Dermis blood vessel endothelial cell (primary cell): ENCODE measurements at places on chromosomes 13 and 19. TPM values are rescaled to one million over a fixed set of nuclear protein-coding genes. Genes with fewer than 3 reads are reported as not detected.

DNA sequence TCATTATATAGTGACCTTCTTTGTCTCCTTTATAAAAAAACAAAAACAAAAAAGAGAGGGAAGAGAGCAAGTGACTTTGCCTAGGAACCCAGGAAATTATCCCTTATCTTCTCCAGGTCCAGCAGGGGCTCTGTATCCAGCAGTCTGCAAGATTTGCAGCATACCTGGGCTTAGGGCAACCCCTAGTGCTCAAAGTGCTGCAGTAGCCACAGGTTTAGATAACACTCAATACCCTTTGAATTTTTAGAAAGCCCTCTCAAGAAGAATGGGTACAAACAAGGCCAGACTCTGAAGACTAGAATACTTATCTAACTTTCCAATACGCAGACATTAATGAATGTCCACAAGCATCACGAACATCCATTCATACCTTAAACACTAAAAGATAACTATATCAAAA, 43.2 kb downstream of the CCNA1 start:
- no peak for DNase-seq

The ZNF829 gene
- total RNA-seq: 2.0 and 3.7 TPM in 2 replicates

GRCh38 chr19:46442808-46443450, 14.2 kb upstream of the PNMA8C start:
- DNase-seq: peak; percentile 53

The MYO1F gene
- 0.14 and 0.34 TPM in 2 replicates for total RNA-seq

The LYL1 gene
- 51.8 and 55.0 TPM in 2 replicates for total RNA-seq

The RFPL4AL1 gene
- 0.68 TPM in 1 of 2 replicates, not detected in the other for total RNA-seq

DNA sequence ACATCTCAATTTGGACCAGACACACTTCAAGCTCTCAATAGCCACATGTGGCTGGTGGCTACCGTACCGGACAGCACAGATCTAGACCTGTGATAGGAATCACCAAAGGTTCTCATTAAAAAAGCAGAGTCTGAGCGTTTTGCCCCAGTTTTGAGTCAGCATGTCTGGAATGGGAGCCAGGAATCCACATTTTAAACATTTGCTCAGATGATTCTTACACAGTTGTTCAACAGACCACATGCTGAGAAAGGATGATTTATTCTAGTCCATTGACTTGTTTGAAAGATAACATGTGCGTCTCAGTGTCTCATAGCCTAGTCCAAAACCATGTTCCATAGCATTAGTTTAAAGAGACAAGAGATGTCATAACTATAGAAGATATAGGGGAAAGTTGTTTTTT, 53.4 kb downstream of the FLT3 start:
- no peak for DNase-seq

DNA sequence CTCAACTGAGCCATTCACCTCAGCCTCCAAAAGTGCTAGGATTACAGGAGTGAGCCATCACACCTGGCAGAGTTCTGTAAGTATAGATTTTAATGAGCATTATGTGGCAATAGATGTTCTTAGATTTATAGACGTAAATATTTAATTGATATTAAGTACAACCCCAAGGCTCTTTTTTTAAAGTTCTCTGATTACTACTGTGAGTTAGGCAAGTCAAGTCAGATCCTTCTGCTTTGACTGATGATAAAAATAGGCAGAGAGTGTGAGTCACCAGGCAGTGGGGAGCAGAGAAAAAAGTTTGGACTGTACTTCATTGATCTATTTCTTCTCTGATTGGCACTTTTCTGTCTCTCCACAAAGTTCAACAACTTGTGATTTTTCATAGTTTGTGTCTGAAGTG, 1379.9 kb downstream of the UQCRFS1 start:
- no peak for DNase-seq

The C19orf85 gene
- total RNA-seq: not detected in 2 replicates

The RNF225 gene
- not detected in 2 replicates for total RNA-seq

DNA sequence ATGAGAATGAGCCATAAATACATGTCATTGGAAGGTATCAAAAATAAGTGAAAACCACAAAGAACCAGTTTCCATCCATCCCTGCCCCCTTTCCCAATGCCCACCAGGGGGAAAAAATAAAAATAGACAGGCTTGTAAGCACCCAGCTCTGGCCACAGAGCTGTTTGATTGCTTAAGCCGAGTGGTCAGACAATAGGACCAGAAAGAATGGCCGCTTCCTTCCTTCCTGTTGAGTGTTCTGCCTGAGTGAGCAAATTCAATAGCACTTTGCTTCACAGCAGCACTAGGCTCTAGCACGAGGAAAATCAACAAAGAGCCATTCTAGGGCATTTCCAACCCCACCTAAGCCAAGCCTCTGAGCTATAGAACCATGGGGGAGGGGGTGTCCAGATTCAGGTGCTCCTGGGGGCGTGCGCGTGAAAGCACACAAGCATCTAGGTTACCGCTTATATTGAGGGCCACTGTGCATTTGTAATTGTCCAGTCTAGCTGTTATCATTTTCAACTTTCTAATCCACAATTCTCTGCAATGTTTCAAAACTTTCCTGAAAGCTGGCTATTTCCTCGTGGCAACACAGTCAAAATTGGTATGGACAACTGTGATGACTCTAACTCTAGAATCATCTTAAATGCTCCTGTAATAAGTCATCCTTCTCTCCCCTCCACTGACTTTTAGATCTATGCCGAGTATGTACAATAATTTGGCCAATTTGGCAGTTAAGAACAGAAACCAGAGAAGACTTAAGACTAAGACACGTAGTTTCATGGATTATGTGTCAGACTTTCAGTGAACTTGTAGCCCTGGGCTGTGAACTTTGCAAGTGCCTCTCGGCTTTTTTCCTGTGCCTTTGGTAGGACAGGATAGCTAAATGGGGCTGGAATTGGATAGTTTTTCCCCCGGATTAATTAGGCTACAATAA, 64.3 kb downstream of the SPRY2 start:
- DNase-seq: peak; percentile 94

- no peak for DNase-seq
Measured at GRCh38 chr19:10289836-10290356, at the start of gene ICAM5. Gene ICAM5, plus strand, starts transcription at chr19:10289952. Its CDS starts 92 bp downstream, at chr19:10290044.

The NLRP4 gene
- total RNA-seq: under 0.01 TPM in 1 of 2 replicates, not detected in the other

The RAD23A gene
- 52.9 and 98.1 TPM in 2 replicates for total RNA-seq

DNA sequence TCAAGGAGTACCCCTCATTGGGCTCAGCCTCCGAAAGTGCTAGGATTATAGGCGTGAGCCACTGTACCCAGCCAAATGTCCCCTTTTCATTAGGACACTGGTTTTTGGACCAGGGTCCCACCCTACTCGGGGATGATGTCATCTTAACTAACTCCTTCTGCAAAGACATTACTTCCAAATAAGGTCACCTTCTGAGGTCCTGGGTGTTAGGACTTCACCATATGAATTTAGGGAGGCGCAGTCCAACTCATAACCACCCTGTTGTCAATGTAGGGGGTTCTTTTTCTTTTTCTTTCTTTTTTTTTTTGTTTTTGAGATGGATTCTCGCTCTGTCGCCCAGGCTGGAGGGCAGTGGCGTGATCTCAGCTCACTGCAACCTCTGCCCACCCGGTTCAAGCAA, 32.7 kb upstream of the NFIC start:
- DNase-seq: no peak

- peak; percentile 11 for DNase-seq
Measured at GRCh38 chr19:341386-342127, 3.0 kb downstream of the MIER2 start.

The P2RY11 gene
- 2.6 and 4.6 TPM in 2 replicates for total RNA-seq

The WASF3 gene
- 19.4 and 35.9 TPM in 2 replicates for total RNA-seq

DNA sequence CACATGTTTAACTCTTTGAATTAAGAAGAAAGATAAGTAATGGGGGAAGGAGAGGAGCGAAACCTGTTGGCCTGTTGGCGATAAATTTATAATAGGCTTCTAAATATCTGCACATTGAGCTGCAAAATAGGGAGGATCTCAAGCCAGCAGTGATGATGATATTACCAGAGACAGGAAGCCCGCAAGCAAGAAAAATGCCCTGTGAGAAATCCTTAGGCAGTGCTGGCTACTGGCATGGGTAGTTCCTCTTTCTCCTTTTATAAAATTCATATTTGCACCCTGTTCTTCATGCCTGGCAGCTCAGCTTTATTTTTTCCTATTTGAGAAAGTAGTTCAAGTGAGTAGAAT, 858 bp upstream of the USP12 start:
- DNase-seq: peak; percentile 63

GRCh38 chr13:97023117-97023516, 28.8 kb upstream of the OXGR1 start:
- peak; percentile 25 for DNase-seq

The OR7C1 gene
- total RNA-seq: not detected in 2 replicates

GRCh38 chr13:57862879-57863278, 231.3 kb downstream of the PCDH17 start:
- DNase-seq: no peak

The TEX26 gene
- not detected in 2 replicates for total RNA-seq

DNA sequence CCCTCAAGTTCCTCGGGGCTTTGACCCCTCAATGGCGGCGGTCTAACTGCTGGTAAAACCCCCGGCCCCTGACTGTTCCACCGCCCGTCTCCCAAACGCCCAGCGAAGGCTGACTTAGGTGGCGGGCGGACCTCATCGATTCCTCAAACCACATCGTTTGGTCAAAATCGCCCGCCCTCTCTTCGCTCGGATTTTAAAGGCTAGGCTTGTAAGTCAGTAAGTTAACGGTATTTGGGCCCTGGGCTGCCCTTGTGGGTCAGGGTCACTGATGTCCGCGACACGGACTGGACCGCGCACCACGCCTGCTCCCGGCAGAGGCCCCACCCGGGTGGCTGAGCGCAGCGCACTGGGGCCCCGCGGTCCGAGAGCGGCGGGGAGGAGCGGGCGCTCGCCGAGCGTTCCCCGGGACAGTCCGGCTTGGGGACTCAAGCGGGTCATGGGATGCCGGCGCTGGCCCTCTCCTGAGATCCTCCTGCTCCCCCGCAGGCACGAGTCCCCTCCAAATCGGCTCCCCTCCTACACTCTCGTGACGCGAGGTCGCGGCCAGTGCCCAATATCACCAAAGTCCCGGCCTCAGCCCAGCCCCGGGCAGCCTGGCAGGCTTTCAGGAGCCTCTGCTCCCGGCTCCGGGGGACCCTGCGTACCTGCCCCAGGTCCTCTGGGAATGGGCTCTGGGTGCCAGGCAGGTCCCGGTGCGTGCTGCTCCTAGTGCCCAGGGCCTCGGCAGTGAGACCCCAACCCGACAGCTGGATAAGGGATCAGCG, 1.0 kb downstream of the FLT1 start:
- peak; percentile 45 for DNase-seq

GRCh38 chr13:102873653-102874052, 27.8 kb downstream of the ERCC5 start:
- DNase-seq: peak; percentile 29

GRCh38 chr19:45952686-45953505, 20.8 kb downstream of the NOVA2 start:
- DNase-seq: no peak

DNA sequence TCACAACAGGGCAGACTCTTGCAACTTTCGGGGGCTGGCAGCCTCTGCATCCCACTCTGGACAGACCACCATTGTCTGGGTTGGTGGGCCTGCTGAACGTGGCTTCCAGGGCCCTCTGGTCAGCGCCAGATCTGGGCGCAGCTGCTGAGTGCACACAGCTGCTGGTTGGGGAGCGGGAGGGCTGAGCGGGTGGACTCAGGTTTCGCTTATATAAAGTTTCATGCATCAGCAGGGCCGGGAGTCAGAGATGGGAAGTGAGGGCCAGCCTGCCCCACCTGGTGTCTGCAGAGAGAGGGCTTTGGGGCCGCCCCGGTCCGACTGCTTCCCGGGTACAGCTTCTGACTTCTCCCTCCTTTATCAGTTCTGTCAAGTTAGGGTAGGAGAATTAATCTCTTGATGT, 6.9 kb downstream of the ARHGEF7 start:
- DNase-seq: no peak
